Cardiac septum (tissue), 1 donor: ENCODE measurements at places on chromosomes 3 and 15. TPM values are rescaled to one million over a fixed set of nuclear protein-coding genes. Genes with fewer than 3 reads are reported as not detected.

DNA sequence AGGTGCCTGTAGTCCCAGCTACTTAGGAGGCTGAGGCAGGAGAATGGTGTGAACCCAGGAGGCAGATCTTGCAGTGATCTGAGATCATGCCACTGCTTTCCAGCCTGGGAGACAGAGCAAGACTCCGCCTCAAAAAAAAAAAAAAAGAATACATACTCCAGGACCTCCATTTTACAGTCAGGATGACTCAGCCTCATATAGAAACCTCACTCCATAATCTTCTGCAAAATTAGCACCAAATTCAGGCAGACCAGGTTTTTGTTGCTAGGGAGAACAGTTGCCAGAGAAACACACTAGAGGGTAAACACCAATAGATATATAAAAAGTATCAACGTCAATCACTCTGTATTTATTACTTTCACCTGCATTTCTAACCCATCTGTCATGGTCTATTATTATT is 28.3 kb upstream of the AP3B2 start:
- DNase-seq = no peak

GRCh38 chr3:195877136-195877715 is 31.1 kb downstream of the TNK2 start:
- no peak for DNase-seq

- DNase-seq = no peak
These were observed 6.3 kb downstream of the STARD5 start for GRCh38 chr15:81317642-81318017.

DNA sequence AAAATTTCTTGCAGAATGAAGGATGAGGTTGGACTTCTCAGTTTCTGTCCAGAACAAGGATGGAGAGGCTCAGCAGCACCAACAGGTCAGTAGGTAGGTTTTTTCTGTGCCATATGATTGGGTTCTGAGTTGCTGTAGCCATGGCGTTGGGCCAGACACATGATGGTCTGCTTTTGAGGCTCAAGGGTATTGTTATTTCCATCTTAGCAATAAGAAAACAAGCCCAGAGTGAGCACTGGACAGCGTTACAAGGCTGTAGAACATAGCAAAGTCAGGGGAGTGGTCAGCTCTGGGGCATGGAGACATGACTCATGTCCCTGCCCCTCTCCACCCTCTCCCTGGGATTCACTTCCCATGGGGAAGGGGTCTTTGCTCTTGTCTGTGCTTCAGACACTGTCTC is 137.6 kb upstream of the TOPAZ1 start:
- no peak for DNase-seq

- peak; percentile 69 for DNase-seq
These were observed 226.1 kb upstream of the BHLHE40 start for GRCh38 chr3:4753073-4753691.

DNA sequence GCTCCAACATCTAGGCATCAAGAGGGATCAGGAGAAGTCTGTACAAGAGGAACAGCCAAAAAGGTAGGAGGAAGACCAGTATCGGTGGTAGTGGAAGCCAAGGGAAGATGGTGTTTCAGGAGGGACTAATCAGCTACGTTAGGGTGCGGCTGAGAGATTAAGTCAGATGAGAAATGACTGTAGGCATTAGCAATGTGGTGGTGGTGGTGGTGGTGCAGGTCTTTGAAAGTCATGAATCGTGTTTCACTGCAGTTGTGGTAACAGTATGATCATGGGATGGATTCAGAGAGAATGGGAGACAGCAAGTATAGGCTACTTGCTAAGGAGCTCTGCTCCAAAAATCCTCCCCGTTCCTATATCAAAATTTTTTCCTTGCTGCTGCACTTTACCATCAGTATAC is 35.5 kb downstream of the ASTE1 start:
- no peak for DNase-seq

DNA sequence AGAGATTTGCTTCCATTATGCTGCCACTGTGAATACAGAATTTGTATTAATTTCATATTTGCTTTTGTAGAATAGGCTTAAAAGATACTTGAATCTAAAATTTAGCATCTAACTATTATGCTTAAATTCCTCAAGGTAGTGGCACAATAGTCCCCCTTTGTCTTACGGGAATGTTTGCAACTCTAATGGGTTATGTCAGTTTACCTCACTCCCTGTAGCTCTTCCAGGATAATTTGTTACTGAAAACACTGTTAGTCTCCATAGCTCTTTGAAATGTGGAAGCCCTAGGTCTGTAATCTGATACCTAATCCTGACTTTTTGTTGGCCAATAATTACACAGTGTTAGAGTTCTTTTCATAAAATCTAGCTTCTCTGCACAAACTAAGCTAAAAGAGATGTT is 433.4 kb downstream of the PYDC2 start:
- DNase-seq = no peak

- no peak for DNase-seq
These were observed 529.5 kb upstream of the TBL1XR1 start for GRCh38 chr3:177726807-177727206.

GRCh38 chr3:50550079-50550736 is 17.3 kb downstream of the C3orf18 start:
- DNase-seq = peak; percentile 81

DNA sequence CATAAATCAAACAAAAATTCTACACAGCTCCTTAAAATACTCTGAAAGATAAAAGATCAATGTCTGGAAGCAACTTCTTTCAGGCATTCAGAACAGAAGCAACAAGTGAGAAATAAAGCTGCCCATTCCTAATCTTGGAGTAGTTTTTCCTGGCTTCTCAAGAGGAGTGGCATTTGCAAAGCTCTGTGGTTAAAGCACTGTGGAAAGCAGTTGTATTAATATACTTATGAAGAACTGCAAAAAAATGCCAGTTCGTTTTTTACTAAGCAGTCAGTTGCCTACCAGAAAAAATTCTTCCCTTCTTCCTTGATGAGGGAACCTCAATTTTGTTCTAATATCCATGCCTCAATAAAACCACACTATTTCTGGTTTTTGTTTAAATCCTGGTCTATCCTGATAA is 197.8 kb downstream of the TNIK start:
- no peak for DNase-seq

GRIP2 gene
- 67.8 TPM for total RNA-seq

MAP2K5 gene
- total RNA-seq = 28.2 TPM

RTP1 gene
- not detected for total RNA-seq

SGO1 gene
- 0.38 TPM for total RNA-seq
